ENCODE measurements at places on chromosomes 16 and 17. TPM values are rescaled to one million over a fixed set of nuclear protein-coding genes. Genes with fewer than 3 reads are reported as not detected.

DNA sequence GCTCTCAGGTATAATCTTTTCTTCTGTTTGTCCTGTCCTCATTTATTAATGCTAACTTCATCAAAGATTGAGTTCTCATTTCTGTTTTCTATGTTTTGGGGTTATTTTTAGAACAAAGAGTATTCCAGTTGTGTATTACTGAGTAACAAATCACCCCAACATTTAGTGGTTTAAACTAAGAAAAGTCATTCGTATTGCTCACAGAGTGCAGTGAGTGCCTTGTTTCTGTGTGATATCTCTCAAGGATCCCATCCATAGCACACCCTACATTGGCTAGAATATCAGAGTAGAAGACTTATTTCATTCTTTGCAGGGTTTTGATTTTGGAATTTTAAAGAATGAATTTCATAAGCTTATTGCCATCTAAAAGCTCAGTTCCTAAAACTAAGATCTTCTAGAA is 72.1 kb downstream of the VMP1 start:
- no peak for DNase-seq

DNA sequence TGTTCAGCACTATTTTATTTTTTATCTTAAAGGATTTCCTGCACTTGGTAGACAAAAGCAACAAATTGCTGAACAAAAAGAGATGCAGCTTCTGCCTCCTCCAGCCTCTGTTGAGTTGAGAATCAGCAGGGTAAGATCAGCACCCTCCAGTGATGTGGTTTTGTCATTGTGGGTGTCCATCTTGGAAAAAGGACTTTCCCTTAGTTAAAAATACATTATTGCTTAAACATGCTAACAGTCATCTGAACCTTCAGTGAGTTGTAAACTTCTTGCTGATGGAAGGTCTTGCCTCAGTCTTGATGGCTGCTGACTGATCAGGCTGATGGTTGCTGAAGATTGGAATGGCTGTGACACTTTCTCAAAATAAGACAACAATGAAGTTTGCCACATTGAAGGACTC is 101.2 kb downstream of the PHKB start:
- no peak for DNase-seq

DNA sequence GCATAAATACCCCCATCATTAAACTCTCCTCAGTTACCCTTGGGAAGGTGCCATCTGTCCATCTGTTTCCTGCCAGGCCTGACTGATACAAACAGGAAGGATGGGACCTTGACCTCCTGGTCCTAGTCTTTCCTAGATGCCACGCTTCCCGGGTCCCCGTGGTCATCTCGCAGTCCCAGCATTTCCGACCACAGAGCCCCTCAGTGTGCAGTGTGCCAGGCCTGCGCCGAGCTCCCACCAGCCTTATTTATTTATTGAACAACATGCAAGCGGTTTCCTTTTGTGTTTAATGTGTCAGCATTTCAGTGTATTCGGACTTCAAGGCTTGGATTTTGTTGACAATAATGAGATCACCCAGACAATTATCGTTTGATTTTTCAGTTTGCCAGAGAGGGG is 45.6 kb upstream of the NKD1 start:
- no peak for DNase-seq

Gene RPS6KB1
- 40.9 TPM for polyA plus RNA-seq

- DNase-seq: no peak
Observed at GRCh38 chr17:78144736-78145641, 1.2 kb upstream of the C17orf99 start.

DNA sequence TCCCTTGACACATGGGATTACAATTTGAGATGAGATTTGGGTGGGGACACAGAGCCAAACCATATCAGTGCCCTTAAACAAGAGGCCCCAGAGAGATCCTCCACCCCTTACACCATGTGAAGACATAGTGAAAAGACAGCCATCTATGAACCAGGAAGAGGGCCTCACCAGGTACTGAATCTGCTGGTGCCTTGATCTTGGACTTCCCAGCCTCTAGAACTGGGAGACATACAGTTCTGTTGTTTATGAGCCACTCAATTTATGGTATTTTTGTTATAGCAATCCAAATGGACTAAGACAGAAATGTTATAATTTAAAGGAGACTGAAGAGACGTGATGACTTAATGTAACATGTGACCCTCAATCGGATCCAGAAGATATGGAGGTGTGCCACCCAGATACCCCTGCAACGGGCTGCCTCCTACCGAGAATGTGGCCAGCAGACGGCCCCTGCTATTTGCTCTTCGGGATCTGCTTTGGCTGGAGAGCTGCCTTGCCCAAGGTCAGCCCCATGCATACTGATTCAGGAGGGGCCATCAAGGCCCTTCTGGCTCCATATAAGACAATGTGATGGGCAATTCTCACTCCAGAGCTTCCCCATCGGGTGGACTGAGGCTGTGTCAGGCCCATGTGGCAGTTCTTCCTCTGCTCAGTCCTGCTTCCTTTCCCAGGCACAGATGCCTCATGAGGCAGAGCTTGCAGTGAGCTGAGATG is 80.6 kb downstream of the NETO2 start:
- DNase-seq: no peak

Measured in left renal cortex interstitium (tissue), 4 donors.